LHCN-M2 (cell line): ENCODE measurements at places on chromosomes 3 and 15. TPM values are rescaled to one million over a fixed set of nuclear protein-coding genes. Genes with fewer than 3 reads are reported as not detected.

The MST1R gene
- 0.26 TPM in 1 of 2 replicates, not detected in the other for total RNA-seq

DNA sequence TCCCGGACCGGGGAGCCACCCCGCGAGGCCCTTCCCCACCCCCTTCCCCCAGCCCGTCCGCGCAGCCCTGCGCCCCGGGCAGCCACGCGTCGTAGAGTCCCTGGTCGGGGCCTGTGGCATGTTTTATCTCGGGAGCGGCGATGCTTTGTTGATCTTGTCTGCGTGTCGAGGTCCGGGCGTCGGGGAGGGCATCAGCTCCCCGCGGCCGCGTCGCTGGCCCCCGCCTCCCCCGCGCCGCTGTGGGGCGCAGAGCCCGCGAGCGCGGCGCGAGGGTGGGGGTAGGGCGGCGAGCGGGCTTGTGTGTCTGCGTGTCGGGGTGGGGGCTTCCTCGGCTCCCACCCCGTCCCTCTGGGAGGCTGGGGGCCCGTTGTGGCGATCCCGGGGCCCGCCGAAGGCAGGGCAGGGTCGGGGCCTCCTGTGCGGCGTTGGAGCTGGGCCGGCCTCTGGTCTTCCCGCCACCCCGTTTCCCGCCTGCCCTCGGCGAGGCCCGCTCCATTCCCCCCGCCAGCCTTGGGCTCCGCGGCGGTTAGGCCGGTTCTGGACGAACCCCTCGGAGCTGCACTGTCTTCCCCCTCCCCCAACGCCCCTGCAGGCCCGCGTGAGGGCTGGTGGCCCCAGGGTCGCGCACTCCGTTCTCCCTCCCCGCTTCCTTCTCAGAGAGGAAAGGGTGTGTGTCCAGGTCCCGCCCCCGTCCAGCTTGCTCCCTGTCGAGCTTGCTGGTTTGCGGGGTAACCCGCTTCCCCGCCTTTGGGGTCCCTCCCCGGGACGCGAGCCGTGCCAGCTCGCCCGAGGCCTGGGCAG is 695 bp downstream of the GMPS start:
- DNase-seq: peak; percentile 41

The DNAJC17 gene
- total RNA-seq: 37.0 and 44.4 TPM in 2 replicates

DNA sequence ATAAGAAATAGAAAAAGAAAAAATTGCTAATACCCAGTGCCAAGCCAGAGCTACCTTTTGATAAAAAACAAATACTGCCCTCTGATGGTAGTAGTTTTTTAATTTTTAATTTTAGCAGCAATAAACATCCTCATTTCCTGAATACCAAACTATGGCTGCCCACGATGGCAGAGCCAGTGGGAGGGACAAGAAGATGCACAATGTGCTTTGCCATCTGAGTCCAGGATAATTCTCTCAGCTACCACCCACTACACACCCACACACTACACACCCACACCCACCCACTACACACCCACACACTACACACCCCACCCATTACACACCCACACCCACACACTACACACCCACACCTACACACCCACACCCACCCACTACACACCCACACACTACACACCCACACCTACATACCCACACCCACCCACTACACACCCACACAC is 17.8 kb downstream of the CEP19 start:
- DNase-seq: peak; percentile 43

The STRIT1 gene
- not detected in 2 replicates for total RNA-seq
